ENCODE measurements at places on chromosomes 2 and 18. TPM values are rescaled to one million over a fixed set of nuclear protein-coding genes. Genes with fewer than 3 reads are reported as not detected.

DNA sequence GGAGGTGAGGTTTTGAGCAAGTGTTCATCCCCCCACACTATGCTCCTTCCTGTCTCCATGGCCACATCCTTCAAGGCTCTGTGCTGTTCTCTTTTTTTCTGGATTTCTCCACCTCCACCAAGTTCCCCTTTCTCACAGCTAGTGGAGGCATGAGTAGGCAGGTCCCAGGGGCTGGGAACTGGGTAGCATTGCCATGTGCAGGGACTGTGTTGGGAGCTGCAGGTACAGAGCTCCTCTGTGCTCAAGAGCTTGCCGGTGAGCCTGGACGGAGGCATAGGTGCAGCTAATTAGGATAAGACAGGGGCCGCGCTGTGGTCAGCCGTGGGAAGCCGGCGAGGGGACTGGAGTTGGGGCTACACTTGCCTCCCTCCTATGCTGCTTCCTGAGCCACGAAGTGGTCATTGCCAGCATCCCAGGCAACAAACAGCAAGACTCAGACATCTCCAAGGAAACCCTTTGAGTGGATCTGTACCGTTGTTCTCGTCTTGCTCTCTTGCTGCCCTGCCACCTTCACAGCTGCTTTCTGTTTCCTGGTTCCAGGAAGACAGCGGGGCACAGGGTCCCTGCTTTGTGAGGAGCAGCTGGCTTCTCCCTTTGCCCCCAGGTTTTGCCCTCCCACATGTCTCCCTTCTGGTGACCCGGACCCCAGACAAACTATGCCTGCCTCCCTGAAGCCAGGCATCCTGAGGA, 36.9 kb downstream of the ATOH8 start:
- DNase-seq: no peak

DNA sequence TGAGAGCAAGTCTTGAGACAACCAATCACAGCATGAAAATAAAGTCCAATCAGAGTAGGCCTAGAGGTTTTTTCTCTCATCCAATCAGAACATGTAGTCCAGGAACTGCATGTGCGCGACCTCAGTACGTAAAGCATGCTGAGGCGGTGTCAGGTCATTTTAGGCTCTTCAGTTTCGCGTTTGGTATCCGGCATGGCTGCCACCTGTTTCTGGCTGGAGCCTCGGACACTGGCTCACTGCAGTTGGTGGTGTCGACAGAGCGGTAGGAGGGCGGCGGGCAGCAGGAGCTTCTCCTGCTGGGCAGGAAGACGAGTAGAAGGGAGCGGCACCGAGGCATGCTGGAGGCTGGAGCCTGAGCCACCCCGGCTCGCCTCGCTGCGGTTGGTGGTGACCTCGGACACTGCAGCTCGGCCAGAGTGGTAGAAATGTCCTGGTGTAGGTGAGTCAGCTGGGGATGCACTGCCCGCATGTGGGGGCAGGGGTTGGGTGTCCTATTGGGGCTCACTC, 15.8 kb downstream of the CCDC74A start:
- DNase-seq: no peak

DNA sequence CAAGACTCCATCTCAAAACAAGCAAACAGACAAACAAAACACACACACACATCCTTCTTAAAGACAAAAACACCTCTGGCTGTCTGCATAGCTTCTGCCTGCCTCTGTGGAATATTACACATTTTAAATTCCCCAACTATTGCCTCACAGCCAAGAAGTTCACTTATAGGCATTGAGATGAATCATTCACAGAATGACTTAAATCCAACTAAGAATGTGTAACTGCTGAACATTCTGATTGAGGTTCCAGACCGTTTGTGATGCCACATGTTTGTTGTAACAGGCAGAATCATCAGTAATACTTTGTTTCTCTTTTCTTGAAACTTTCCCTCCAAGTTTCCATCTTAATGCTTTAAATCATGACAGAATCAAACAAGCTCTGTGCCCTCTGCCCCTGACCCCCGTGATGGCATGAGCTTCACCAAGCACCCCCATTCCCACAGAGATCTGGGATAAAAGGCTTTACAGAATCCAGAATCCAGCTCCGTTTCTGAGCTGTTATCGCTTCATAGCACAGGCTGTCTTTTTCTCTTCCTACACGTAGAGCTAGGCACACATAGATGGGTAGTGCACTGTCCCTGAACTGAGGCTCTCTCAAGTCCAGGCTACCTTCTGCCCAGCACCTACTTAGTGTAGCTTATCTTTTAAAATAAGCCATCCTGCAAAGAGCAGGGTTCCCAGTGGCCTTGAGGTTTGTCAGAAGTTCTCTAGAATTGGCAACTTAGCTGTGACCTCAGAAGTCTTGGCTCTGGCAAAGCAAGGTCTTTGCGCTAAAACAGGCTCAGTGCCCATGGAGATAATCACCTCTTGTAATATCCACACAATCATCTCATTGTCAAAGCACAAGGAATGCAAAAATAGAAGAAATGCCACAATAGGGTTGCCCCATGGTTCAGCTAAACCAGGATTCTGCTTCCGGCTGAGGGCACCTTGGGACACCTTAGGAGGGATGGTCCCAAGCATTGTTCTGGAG, 32.9 kb downstream of the EPAS1 start:
- DNase-seq: peak; percentile 94

GRCh38 chr2:14577843-14578242, 54.7 kb upstream of the LRATD1 start:
- DNase-seq: no peak

DNA sequence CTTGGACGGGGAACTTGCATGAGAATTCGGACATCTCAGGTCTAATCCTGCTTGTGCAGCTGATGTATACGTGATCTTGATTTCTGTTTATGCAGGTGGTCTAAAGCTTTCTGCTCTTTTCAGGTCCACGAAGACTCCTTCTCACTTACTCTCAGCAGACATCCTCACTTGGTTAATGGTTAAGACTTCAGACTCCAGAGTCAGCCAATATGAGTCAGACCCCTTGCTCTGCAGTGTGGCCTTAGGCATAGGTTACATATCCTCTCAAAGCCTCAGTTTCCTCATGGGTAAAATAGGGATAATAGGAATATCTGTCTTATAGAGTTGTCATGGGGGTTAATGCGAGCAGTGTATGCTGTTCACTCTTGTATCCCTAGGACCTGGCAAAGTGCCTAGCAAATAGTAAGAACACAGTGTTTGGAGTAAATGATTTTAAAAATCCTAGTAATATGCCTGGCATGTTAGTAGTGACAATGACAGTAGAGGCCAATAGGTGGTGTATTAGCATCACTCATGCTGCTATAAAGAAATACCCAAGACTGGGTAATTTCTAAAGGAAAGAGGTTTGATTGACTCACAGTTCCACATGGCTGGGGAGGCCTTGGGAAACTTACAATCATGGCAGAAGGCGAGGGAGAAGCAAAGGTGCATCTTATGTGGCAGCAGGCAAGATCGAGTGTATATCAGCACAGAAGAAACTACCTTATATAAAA, 42.3 kb downstream of the XRCC5 start:
- peak; percentile 52 for DNase-seq

- no peak for DNase-seq
Measured at GRCh38 chr18:21656402-21656801, 44.3 kb downstream of the SNRPD1 start.

GRCh38 chr2:239498981-239499634, 98.3 kb upstream of the HDAC4 start:
- DNase-seq: no peak

DNA sequence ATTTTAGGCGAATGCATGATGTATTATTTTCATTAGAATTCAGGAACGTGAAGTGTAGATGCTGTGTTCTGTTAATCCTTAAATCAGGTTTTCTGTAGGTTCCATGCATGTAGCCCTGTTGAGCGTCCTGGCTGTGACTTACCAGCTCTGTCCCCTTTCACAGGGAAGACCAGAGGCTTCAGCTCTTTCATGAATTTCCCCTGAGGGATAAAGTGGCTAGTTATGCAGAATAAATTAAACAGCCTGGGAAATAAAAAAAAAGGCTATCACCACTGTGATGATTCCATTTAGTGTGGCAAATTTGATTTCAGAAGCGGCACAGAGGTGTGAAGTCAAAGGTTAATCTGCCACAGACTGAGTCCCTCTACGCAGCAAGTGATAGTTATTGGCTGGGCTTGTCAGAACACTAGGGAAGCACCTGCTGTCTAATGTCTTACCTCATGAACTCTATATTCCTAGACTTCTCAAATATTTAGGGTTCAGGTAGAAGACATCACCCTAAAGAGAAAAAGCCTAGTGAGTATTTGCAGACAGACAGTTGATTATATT, 61.6 kb upstream of the LINC00305 start:
- DNase-seq: no peak

DNA sequence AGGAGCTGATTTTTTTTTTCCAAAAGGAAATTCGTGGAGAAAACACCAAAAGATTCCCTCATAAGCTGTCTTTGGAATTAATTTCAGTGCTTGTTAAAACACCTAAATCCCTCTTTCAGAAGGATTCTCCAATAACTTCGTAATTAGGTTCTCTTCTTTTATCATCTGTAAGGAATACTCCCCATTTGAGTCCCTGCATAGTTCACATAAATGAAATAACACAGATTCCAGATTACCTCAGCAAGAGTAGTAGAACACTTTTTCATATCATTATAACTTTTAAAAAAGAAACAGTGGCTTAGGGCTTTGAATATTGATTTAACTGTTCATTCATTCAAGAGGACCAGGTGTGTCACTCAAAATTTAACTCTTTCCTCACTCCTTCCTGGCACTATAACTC, 55.5 kb downstream of the ARHGAP28 start:
- no peak for DNase-seq

DNA sequence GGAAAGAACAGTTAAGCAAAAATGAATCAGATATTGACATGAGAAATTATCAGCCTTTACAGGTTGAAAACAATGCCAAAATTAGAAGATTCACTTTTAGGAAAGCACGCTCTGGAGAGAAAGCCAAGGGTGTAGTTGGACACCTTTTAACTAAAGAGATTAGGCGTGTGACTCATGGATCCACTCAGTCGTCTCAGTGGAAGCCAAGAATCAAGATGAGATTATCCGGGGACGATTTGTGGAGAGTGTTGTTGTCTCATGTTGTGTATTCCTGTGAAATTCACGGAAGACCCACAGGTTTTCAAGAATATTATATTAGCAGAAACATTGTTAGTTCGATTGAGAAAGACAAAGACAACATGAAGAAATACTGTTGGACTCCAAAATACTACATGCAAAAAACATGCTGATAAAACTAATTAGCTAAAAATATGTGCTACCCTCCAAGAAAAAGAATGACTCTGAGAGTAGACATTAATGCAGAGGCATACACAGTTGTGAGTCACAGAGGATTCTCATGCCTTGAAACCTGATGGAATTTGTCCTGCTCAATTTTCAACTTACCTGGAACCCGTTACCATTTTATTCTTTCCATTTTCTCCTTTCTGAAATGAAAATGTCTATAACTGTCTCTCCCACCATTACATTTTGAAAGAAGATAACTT, 192.1 kb upstream of the RND3 start:
- DNase-seq: no peak

- no peak for DNase-seq
Measured at GRCh38 chr2:234044157-234044556, 6.3 kb upstream of the SPP2 start.

The COX7A2L gene
- total RNA-seq: 147 TPM

The REG3A gene
- total RNA-seq: not detected

The RAB6C gene
- total RNA-seq: not detected

The ZNF396 gene
- total RNA-seq: 0.29 TPM

The METTL4 gene
- total RNA-seq: 7.8 TPM

The METTL8 gene
- 31.5 TPM for total RNA-seq

The SULT1C4 gene
- 50.1 TPM for total RNA-seq

The CTAGE1 gene
- total RNA-seq: not detected

The PAIP2B gene
- total RNA-seq: 0.87 TPM

All from epithelial cell of proximal tubule (primary cell).